Activated naive CD4-positive, alpha-beta T cell treated with anti-CD3 and anti-CD28 coated beads, Interleukin-2, amount 50 U/mL, for 16 hours (primary cell): ENCODE measurements at places on chromosomes 12 and 14.

DNA sequence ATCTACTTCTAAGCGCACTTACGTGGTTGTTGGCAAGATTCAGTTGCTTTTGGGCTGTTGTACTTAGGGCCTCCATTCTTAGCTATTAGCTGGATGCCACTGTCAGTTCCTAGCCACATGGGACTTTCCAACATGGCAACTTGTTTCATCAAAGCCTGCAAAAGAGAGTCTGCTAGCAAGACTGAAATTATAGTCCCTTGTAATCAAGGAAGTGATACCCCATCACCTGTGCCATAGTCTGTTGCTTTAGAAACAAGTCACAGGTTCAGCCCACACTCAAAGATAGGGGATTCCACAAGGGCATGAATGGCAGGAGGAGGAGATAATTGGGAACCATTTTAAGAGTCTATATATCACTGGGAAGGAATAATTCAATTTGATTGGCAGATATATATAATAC, 27.1 kb upstream of the SLC17A8 start:
- no peak for DNase-seq

- no peak for DNase-seq
Observed at GRCh38 chr14:100203962-100204834, 34.7 kb upstream of the YY1 start.

DNA sequence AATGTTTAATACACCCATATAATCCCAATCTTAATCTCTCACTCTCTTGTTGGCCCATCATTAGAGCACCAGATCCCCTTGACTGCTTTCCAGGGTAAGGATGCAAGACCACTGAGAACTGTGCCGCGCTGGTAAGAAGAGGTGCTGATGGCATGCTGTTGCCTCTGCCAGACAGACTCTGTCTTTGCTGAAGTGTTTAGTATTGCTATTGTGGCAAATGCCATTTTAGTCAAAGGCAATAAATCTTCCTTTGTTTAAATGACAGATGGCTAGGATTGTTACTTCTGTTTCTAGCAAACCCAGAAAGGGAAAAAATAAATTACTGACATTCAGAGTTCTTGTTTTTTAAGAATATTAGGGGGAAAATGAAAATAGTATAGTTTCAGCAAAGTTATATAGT, 152.3 kb downstream of the MON2 start:
- no peak for DNase-seq

DNA sequence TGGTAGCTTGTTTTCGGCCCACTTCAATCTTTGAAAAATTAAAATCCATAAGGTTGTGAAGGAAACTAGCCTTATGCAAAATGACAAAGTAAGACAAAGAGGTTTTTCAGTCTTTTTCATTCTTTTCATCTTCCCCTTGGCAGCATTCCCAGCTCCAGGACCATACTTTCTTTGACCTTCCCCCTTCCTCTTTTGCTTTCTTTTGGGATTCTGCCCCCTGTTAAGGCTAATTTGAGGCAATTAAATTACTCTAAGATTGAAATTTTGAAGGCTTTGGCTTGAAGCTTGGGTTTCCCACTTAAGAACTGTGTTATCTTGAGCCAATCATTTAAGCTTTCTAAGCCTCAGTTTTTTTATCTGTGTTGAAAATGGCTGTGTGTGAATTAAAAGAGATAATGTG, 124.9 kb downstream of the DACT1 start:
- no peak for DNase-seq

- no peak for DNase-seq
Observed at GRCh38 chr14:91058042-91058581, 2.3 kb downstream of the RPS6KA5 start.

DNA sequence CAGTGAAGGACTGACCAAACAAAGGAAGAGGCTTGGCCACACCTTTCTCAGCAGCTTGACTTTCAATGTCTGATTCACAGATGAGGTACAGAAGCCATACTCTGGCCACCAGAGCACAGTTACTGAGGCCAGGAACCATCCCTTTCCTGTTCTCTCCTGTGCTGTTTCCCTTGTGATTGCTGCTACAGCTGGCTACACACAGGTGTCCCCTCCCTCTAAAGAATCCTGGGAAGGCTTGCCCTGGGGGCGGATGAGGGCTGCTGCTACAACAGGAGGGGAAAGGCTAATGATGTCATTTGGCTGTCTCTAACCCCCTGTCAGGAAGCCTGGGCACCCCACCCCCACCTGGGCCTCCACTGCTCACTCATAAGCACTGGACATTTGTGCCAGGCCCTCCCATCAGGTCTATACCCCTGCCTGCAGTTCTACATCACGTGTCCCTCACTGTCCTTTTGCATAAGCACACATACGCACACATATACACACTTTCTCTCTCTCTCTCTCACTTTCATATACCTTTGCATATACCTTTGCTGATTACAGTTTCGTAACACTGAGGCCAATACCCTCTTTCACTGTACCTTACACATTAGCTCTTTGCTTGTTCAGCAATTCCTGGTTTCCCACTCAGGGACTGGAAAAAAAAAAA, 41.4 kb downstream of the PRPF40B start:
- no peak for DNase-seq

GRCh38 chr12:55736780-55737580, 5.9 kb upstream of the GDF11 start:
- DNase-seq: peak; percentile 63

DNA sequence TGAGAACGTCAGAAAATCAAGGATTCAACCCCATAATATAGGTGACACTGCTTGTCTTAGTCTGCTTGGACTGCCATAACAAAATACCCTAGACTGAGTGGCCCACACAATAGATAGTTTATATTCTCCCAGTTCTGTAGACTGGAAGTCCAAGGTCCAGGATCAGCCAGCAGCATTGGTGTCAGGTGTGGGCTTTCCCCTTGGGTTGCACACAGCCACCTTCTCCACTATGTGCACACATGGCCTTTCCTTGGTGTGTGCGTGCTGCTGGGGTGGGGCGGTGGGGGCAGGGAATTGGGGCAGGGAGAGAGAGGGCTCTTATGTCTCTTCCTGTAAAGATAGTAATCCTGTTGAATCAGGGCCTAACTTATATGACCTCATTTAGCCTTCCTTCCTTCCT, 106.4 kb downstream of the SLC25A47 start:
- DNase-seq: no peak

DNA sequence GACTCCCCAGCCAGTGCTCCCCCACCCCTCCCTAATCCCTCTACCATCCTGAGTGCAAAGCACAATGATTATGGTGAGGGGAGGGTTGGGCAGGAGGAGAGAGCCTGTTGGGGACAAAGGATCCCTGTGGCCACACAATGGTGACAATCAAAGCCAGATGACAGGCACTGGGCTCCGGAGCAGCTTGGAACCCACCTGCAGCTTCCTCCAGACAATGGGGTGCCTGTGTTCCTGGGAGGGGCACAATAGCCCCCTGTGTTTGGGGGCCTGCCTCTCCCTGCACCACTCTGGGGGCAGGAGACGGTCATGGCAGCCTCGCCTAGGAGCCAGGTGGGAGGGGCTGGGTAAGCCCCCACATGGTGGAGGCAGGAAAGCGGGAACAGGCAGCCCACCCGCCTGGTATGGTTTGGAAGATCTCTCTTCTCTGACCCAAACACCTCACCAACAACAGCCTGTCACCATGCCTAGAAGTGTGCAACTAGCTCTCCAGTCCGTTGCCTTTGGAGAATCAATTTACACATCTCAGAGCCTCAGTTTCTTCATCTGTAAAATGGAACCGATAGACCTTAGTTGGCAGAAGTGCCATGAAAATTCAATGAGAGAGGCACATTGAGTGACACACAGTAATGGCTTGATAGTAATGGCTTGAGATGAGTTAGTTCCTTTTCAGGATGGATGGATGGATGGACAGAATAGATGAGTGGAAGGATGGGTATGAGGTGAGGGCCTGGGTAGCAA, 53.0 kb downstream of the MVK start:
- no peak for DNase-seq

DNA sequence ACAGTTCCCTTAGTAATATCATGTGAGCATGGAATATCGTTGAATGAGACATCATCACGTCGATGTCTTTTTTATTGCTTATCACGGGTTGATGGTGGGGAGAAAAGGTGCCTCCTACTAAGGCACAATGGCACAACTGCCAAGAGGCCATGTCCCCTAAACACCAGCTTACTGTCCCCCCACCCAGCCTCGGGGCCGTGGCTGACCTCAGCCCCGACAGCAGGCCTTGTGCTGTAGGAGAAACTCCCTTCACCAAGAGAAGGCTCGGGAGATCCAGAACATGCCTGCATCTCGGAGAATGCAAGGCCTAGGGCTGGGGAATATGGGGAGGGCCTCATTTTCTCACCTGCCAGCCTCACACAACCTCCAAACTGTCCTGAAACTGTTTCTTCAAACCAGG, 22.8 kb downstream of the ZFP36L1 start:
- DNase-seq: no peak

GRCh38 chr14:95998656-95999055, 40.5 kb upstream of the C14orf132 start:
- DNase-seq: no peak

DNA sequence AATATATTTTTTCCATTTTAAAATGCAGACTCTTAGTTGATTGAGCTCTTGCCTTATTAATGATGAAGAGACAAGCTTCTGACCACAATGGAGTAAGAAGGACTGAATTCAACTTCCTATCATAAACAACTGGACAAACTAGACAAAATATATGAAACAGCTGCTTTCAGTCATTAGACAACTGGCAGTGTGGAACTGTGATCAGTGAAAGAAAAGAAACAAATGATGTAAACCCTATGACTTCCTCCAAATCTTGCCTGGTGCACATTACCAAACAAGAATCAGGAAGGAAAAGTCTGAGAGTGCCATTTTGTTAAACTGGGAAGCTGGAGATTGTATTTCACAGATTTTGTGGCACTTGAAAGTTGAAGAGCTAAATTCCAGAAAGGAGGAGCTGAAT, 154.7 kb upstream of the ATXN7L3B start:
- DNase-seq: no peak

GRCh38 chr14:34361504-34362011, 100.5 kb downstream of the SPTSSA start:
- DNase-seq: no peak

GRCh38 chr14:53519137-53519536, 366.0 kb upstream of the DDHD1 start:
- DNase-seq: no peak

GRCh38 chr12:8969861-8970411, 19.4 kb upstream of the KLRG1 start:
- no peak for DNase-seq

GRCh38 chr12:131540138-131540623, 170.7 kb upstream of the SFSWAP start:
- no peak for DNase-seq

DNA sequence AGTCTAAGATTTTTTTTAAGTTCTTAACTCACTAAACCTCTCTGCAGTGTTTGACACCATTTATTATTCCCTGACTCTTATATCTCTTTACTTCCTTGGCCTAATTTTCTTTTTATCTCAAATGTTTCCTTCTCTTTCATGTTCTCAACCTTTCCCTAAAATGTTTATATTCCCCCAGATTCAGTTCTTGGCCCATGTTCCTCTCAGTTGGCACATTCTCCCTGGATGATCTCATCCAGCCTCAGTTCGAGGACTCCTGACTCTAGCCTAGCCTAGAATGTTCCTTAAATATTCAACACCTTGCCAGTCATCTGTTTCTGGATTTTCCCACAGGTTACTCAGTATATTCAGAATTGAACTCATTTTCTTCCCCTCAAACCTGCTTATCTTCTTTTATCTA, 81.3 kb downstream of the SCN8A start:
- DNase-seq: no peak

DNA sequence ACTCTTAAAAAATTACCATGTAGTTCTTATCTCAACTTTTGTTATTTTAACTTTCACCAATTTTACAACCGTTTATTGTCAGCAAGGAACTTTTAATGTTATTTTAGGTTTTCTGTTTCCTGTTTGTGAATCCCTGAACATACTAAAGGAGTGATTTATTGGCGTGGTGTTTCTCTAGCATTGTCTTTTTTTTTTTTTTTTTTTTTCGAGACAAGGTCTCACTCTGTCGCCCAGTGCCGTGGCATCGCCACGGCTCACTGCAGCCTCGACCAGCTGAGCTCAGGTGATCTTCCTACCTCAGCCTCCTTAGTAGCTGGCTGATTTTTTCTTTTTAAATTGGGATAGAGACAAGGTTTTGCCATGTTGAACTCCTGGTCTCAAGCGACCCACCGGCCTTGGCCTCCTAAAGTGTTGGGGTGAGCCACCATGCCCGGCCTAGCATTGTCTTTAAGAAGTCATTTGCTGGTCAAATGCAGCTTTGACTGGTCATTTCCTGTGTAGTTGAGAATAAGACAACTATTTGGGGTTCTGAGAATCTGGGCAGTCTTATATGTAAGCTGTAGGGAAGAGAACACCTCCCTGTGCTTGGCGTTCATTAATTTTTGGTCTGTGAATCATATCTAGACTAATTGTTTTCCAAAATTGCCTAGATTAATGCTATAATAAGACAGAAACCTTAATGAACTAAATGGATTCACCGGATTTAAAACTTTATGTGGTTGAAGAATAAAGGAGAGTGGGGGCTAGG, 2.1 kb downstream of the WASHC4 start:
- DNase-seq: no peak

- no peak for DNase-seq
Observed at GRCh38 chr14:32820181-32820580, 118.5 kb upstream of the NPAS3 start.

- no peak for DNase-seq
Observed at GRCh38 chr14:24674204-24674970, 40.4 kb upstream of the GZMB start.

DNA sequence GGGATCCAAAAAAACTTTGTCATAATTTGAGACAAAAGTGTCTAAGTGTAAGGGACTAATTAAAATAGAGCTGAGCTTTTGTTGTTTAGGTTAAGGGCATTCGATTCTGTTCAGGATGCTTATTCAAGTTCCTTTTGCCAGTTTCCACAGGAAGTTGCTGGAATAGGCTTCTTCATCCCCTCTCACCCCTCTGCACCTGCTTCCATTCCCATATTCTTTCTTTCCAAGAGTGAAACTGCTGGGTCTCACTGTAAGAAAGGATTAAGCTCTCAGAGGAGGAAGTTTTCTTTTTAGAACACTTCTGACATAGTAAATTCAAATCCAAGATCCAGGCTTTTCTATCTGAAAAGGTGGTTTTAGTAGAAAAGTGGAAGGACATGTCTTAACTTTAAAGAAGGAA, 61.4 kb downstream of the POLR3B start:
- DNase-seq: no peak

- DNase-seq: no peak
Observed at GRCh38 chr12:128969480-128970055, 116.3 kb downstream of the GLT1D1 start.
